Thoracic aorta endothelial cell (primary cell): ENCODE measurements at places on chromosomes 7 and 10. TPM values are rescaled to one million over a fixed set of nuclear protein-coding genes. Genes with fewer than 3 reads are reported as not detected.

RET gene
- 0.07 and 0.27 TPM in 2 replicates for total RNA-seq

CLDN4 gene
- total RNA-seq = under 0.01 TPM in 1 of 2 replicates, not detected in the other

SP4 gene
- total RNA-seq = 11.4 and 29.1 TPM in 2 replicates

ST8SIA6 gene
- 0.29 and 2.3 TPM in 2 replicates for total RNA-seq

ATOH7 gene
- not detected in 2 replicates for total RNA-seq

IDE gene
- 58.4 and 70.3 TPM in 2 replicates for total RNA-seq

KLLN gene
- 0.40 and 0.65 TPM in 2 replicates for total RNA-seq

FBXW4 gene
- total RNA-seq = 15.5 and 18.8 TPM in 2 replicates

BAMBI gene
- 3.2 and 4.5 TPM in 2 replicates for total RNA-seq

VSIR gene
- 3.5 and 12.6 TPM in 2 replicates for total RNA-seq

ABCC2 gene
- total RNA-seq = 1.1 and 1.4 TPM in 2 replicates

ELOVL3 gene
- not detected in 2 replicates for total RNA-seq

IFIT1B gene
- total RNA-seq = not detected in 2 replicates

DLX6 gene
- total RNA-seq = not detected in 2 replicates

IKZF1 gene
- total RNA-seq = not detected in 2 replicates

MYL10 gene
- total RNA-seq = not detected in 2 replicates

RELN gene
- 2.1 and 5.2 TPM in 2 replicates for total RNA-seq

SOSTDC1 gene
- total RNA-seq = not detected in 2 replicates

CHST3 gene
- total RNA-seq = 14.2 and 17.2 TPM in 2 replicates

EDRF1 gene
- 33.1 TPM in 2 replicates for total RNA-seq

PRKG1 gene
- 2.4 and 7.6 TPM in 2 replicates for total RNA-seq

NPFFR1 gene
- not detected in 2 replicates for total RNA-seq

TET1 gene
- total RNA-seq = 0.40 and 0.65 TPM in 2 replicates

AVPI1 gene
- 1.9 and 2.9 TPM in 2 replicates for total RNA-seq

FAM131B gene
- total RNA-seq = 0.93 TPM in 2 replicates

DKK1 gene
- total RNA-seq = 196 and 220 TPM in 2 replicates

ZNF107 gene
- 6.6 and 7.0 TPM in 2 replicates for total RNA-seq

HIPK2 gene
- 31.1 and 44.9 TPM in 2 replicates for total RNA-seq

METTL27 gene
- 0.66 and 4.7 TPM in 2 replicates for total RNA-seq

DGKB gene
- total RNA-seq = not detected in 2 replicates

CALCR gene
- total RNA-seq = not detected in 2 replicates

GRID1 gene
- total RNA-seq = not detected in 2 replicates

CD36 gene
- under 0.01 and 0.53 TPM in 2 replicates for total RNA-seq

NEURL1 gene
- total RNA-seq = under 0.01 and 0.43 TPM in 2 replicates

SPAG6 gene
- total RNA-seq = not detected in 2 replicates

CALHM1 gene
- not detected in 2 replicates for total RNA-seq

GJD4 gene
- total RNA-seq = not detected in 2 replicates

RAB18 gene
- total RNA-seq = 60.5 and 72.9 TPM in 2 replicates

PILRA gene
- 0.22 and 0.40 TPM in 2 replicates for total RNA-seq

SFTPD gene
- total RNA-seq = not detected in 2 replicates

TACR2 gene
- total RNA-seq = 0.13 TPM in 1 of 2 replicates, not detected in the other

ADCYAP1R1 gene
- total RNA-seq = 0.93 and 8.5 TPM in 2 replicates

SLC25A13 gene
- 34.8 and 49.5 TPM in 2 replicates for total RNA-seq

EGR2 gene
- total RNA-seq = 0.13 and 0.22 TPM in 2 replicates

CCDC172 gene
- total RNA-seq = not detected in 2 replicates

SDK1 gene
- 0.50 and 1.7 TPM in 2 replicates for total RNA-seq

LIPN gene
- not detected in 2 replicates for total RNA-seq

FAM25A gene
- not detected in 2 replicates for total RNA-seq

AGAP3 gene
- total RNA-seq = 97.4 and 112 TPM in 2 replicates

KIAA1217 gene
- 4.5 and 5.0 TPM in 2 replicates for total RNA-seq

OGDHL gene
- total RNA-seq = 0.22 and 0.27 TPM in 2 replicates

LRIT1 gene
- not detected in 2 replicates for total RNA-seq

GGCT gene
- total RNA-seq = 45.3 and 53.1 TPM in 2 replicates

CTNNA3 gene
- total RNA-seq = not detected in 2 replicates

NUTM2D gene
- total RNA-seq = 0.53 and 1.3 TPM in 2 replicates

CACUL1 gene
- total RNA-seq = 44.8 and 48.4 TPM in 2 replicates

HABP2 gene
- not detected in 2 replicates for total RNA-seq

CFAP70 gene
- 0.40 and 0.43 TPM in 2 replicates for total RNA-seq

ASIC3 gene
- 0.07 TPM in 1 of 2 replicates, not detected in the other for total RNA-seq
